Stimulated activated CD4-positive, alpha-beta T cell treated with anti-CD3 and anti-CD28 coated beads, TNF-alpha, amount 100 ng/mL, for 4 hours (primary cell): ENCODE measurements at places on chromosomes 3 and 15.

DNA sequence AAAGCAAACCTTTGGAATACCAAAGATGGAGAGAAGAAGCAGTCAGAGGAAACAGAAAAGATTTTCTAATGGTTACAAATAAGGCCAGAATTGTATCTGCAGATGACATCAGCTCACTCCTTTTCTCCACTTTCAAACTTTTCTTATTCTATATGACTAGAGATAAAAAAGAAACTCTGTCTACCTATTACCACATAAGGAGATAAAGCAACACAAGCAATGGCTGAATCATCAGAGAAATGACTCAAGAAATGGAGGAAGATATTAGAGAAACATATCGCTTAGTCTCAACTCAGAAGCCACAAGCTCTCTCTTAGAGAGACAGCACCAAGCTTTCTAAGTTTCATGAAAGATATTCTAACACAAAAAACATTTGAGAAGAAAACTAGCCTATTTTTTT is 784.0 kb downstream of the ZPLD1 start:
- no peak for DNase-seq

DNA sequence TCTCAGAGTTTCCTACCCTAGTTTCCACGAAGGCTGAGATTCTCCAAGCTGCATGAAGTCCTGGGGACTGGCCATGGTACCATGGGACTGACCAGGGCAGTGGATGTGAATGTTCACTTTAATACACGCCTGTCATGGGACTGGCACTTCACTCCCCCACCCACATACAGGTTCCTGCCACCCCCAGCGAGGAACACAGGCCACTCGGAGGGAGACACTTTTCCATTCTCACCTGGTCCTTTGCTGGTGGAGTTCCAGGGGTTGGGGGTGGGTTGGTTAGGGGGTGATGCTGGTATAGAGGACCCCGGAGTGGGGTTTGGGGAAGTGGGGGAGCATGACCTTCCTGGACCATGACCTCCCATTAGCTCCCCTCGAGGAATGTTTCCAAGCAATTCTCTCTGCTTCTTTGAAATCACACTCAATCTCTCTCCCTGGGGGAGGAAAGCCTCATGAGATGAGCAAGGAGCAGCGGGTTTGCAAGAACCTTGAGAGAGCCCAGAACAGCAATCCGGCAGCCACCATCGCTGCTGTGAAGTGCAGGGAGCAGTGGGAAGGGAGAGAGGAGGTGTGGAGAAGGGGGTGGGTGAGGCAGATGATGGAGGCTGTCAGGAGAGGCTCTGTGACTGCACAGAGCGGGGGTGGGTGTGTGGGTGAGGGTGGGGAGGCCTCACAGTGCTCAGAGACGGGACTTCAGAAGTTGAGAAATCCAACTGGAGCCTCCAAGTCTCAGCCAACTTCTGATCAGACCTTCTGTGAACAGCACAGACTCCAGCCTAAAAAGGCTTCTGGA is 69.7 kb downstream of the ADCY5 start:
- DNase-seq: no peak

GRCh38 chr3:122476532-122476931 is 38.2 kb downstream of the KPNA1 start:
- DNase-seq: no peak

DNA sequence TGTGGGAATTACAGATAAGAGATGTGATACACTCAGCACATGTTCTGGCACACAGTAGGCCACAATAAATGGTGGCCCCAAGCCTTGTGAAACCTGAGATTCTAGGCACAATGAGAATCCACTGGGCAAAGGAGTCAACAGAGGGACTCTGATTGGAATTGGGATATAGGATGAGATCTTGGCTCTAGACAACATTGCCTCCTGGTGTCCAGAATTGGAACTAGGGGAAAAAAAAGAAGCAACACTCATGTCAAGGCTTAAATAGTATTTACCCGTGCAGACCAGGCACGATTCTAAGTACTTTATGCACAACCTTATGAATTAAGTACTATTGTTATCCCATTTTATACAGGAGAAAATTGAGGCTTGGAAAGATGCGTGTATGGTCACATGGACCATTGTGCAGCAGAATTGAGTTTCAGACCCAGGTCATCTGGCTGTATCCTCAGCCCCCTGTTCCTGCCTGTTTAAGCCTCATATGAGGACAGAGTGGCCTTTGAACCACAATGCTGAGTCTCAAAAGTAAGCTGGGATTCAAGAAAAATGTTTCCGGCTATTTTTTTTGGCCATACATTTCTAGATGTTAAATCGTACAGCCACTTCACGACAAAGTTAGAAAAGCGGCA is 124.8 kb downstream of the SV2B start:
- DNase-seq: no peak

DNA sequence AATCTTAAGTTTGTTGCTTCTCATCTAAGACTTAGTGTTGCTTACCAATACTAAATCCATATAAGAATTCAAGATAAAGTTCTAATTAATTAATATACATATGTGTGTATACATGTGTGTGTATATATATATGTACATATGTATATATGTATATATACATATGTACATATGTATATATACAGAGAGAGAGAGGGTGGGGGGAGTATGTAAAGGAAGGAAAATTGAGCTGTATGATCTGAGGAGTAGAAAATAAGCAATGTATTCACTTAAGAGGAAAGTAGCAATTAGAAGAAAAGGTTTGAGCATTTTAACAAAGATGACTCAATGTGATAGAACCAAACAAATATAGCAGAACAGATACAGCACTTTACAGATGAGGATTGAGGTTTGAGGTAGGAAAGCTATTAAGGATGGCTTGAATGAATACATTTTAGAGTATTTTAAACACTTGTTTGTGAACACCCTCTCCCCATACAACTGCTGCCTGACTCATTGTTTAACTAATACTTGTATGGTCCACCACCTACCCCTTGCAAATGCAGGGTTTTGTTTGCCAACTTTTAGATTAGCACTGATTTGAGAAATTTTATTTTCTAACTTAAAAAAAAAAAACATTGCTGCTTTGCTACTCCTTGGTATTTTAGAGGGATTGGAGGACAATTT is 681.1 kb upstream of the CADM2 start:
- no peak for DNase-seq

- no peak for DNase-seq
These were observed 216.8 kb upstream of the CD96 start for GRCh38 chr3:111325160-111325718.

DNA sequence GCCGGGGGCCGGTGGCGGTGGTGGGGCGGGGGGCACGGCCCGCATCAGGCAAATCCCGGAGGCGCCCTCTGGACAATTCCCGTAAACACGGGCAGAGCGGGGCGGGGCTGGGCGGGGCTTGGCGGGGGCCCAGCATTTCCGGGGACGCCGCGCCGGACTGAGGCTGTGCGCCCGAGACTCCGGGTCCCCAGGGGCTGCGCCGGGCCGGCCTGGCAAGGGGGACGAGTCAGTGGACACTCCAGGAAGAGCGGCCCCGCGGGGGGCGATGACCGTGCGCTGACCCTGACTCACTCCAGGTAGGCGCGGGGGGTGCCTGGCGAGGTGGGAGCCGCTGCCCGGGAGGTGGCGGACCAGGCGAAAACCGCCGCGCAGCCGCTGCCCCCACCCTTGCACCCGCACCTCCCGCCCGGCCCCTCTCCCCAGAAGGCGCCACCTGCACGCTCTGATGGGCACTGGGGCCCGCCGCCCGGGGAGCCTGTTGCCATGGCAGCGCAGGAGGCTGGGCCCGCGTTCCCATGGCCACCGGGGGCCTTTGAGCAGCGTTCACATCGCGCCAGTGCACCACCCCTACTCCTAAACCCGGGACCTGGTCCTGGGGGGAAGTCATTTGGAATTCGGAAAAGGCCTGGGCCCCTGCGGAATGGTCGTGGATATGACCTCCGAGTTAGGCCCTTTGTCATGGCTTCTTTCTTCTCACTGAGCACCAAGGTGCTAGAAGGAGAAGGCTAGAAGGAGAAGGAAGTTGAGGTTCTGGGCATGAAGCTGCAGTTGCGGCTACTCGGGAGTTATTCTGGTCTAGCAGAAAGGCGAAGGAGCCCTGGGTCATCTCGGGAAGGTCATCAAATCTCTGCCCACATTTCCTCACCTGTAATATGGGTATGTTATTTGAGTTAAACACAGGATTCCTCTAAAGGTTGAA is 16.1 kb upstream of the SEMA4B start:
- DNase-seq: peak; percentile 15

GRCh38 chr3:183734750-183735494 is 37.3 kb downstream of the YEATS2 start:
- DNase-seq: no peak

DNA sequence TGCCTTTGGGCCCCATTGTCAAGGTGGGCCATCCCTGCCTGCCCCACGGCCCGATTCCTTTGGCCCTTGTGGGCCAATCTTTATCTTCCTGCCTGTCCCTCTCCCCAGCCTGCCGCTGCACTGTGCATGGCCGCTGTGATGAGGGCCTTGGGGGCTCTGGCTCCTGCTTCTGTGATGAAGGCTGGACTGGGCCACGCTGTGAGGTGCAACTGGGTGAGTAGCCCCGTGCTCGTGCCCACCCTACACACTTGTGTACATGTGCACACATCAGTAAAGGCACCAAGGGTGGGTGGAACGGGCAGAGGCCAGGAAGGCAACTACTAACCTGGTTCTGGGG is 12.2 kb downstream of the NT5DC2 start:
- DNase-seq: no peak

DNA sequence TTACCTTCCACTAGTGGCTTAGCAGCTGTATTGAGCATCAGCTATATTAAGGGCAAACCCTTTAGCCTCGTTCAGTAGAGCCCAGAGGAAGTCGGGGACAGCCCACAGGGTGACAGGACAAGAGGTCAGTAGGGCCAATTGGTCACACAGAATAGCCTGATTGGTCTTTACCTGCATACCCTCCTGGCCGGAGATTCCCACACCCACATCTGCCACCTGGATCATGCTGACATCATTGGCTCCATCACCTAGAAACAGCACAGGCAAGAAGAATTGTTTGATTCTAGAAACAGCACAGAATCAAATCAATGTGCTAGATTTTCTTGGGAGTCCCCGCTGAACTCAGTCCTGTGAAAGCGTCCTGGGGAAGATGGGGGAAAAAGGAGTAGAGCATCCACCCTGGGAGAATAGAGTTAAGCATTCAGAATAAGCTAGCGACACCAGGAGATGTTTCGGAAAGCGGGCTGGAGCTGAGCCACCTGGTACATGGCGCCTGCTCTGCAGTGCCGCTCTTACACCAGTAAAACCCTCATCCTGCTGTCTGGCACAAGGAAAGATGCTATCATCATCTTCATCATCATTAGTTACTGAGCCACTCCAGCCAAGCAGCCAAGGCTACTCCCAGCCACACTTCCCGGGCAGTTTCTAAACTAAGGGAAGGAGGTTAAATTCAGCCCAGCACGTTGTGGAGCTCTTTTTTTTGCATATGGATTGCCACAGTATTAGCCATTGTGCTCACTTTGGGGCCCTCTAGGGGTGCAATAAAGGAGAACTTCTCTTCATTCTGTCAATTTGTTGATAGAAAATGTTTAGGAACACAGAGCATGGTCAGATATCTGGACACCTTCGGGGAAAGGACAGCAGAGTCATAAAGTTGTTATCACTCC is 171.3 kb downstream of the ATP10A start:
- no peak for DNase-seq

GRCh38 chr3:45548681-45549075 is 45.9 kb upstream of the LIMD1 start:
- no peak for DNase-seq

DNA sequence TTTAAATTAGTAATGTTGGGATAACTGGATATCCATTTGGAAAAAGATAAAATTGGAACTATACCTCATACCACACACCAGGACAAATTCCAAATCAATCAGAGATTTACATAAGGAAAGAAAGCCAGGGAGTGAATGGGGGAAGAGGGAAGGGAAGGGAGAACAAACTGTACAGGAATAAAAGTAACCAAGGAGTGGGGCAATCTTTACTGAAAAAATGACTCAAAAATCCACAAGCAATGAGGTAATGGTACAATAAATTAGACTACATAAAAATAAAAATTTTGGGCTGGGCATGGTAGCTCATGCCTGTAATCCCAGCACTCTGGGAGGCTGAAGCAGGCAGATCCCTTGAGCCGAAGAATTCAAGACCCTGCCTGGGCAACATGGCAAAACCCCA is 82.6 kb downstream of the MLH1 start:
- no peak for DNase-seq

- no peak for DNase-seq
These were observed 44.1 kb upstream of the ICE2 start for GRCh38 chr15:60523056-60523455.

- DNase-seq: no peak
These were observed 18.3 kb downstream of the THBS1 start for GRCh38 chr15:39598958-39599845.

DNA sequence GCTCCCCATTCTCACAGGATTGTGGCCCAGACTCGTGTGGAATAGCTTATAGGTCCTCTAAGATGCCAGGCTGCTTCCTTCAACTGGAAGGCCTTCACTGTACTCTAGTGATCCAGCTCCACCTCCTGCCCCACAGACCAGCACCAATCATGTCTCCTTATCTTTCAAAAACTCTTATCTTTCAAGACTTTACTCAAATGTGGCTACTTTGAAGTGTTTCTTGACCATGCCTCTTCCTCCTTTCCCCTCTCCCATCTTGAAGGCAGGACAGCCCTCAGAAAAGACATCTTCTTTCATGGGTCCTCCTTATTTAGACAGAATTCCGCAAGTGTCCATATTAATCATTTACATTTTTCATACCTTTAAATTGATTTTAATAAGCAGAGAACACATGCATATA is 142.3 kb downstream of the CHST2 start:
- no peak for DNase-seq

GRCh38 chr3:16252243-16252978 is 12.3 kb downstream of the DPH3 start:
- DNase-seq: no peak

GRCh38 chr15:100885116-100885515 is 5.5 kb downstream of the ALDH1A3 start:
- DNase-seq: no peak

DNA sequence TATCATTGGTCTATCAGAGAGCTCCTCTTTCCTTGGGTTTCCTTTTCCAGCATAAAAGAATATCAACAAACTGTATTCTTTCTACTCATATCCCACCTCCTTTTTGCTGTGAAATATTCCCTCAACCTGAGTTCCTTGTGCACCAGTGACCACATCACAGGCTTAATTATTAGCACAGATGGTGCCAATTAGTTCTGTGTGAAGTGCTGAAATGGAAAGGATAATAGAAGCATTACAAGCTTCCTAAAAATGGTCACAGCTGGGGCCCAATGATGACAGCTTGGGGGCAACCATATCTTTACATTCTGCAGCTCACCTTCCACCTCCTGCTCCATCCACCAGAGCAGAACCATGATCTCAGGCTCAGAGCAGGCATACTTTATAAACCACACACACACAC is 84.6 kb downstream of the ANO10 start:
- no peak for DNase-seq

DNA sequence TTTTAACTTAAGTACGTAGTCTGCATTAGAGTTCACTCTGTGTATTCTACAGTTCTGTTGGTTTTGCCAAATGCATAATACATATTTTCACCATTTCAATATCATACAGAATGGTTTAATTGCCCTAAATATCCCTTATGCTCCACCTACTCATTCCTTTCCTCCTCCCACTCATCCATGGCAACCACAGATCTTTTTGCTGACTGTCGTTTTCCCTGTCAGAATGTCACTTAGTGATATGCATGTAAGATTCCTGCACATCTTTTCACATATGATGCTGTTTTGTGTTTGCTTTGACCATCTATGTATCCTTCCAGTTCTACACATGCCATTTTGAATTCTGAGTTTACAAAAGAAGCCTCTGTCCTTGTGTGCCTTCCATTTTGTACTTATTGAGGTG is 36.7 kb downstream of the EPHA3 start:
- no peak for DNase-seq
